Activated naive CD8-positive, alpha-beta T cell treated with anti-CD3 and anti-CD28 coated beads for 36 hours (primary cell): ENCODE measurements at places on chromosomes 3 and 15.

- DNase-seq: no peak
- no peak overlapping the region for H3K4me3 ChIP-seq
- peaks cover 36% of the 10 kb centered on the region for H3K4me1 ChIP-seq
Observed at GRCh38 chr3:143830063-143830462, 18.2 kb downstream of the SLC9A9 start.

DNA sequence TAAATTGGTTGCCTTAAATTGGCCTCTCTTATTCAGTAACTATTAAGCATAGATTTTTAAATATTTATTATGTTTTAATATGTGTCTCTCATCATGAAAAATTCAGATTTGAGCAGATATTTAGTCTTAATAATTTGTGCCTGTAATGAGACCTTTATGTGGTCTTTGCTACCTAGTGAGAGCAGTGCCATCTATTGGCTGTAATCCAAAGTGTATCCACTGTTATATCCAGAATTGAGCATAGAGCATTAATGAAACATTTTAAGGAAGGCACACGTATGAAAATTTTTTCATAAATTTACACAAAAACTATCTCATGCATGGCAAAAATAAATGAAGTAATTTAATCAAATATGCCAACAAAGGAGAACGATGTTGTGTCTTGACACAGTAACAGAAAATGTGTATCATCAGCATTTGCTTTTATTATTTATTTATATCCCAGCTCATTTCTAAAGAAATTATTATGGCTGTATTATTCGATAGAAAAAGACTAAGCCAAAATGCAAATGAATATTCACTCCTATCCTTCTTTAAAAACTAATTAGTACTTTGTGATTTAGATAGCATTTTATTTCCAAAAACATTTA is 203.5 kb downstream of the RSRC1 start:
- H3K4me1 ChIP-seq: no peaks in the 10 kb centered on the region
- H3K36me3 ChIP-seq: peaks cover 10% of the 10 kb centered on the region
- H3K4me3 ChIP-seq: no peak overlapping the region
- no peaks in the 10 kb centered on the region for H3K27me3 ChIP-seq
- DNase-seq: no peak

DNA sequence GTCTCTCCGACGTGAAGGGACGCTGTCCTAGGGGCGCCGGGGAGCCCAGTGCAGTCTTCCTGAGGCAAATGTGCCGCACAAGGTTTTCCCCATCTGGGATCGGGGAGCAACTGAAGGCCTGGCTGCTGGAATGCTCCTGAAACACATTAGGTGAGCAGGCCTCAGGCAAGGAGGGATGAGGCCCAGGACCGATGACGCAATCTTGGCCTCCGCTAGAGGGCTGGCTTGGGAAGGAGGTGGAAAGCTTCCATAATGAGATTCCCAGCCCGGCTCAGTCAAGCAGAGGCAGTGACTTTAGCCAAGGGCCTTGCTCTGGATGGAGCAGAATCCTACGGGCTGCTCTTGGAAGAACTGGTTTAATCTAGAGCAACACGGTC is 50.8 kb downstream of the CPN2 start:
- DNase-seq: no peak
- H3K27me3 ChIP-seq: peaks cover 27% of the 10 kb centered on the region
- peaks cover 7% of the 10 kb centered on the region for H3K4me1 ChIP-seq

GRCh38 chr3:58421004-58421403 is 12.6 kb downstream of the PDHB start:
- no peak overlapping the region for H3K4me3 ChIP-seq
- no peaks in the 10 kb centered on the region for H3K4me1 ChIP-seq
- peaks cover 6% of the 10 kb centered on the region for H3K36me3 ChIP-seq
- DNase-seq: no peak
- H3K27ac ChIP-seq: peak overlapping the region; percentile 50
- H3K27me3 ChIP-seq: no peaks in the 10 kb centered on the region

DNA sequence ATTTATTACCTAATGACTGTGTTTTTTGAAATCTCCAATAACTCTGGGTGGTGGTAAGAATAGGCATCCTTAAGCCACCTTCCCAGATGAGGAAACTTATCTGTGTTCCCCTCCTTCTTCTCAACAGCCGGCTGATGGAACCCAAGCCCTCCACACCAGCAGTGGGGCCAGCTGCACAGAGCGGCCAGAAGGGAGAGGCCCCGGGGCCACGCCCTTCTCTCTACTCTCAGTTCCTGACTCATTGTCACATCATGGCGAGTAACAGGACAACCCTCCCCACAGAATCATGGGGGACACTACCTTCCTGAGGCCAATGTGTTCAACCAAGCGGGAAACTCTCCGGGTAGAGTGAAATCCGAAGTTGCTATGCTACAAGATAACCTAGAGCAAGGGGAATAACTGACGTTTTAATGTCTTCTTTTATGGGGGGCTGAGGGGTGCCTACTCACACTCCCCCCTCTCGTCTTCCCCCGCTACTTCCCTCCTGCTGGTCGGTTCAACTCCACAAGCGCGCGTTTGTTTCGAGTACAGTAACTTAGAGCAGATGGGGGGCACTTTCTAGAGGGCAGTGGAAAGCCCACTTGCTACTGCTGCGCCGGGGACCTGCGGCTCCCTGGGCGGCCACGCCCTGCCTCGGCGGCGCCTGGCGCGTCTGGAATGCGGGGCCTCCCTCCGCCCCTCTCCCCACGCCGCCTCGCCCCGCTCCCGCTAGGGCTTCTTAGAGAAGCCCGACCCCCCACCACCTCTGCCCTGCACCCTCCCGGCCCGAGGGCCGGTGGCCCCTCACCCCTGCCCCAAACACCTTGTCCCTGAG is 621 bp downstream of the ANXA2 start:
- peak overlapping the region; percentile 83 for H3K4me3 ChIP-seq
- DNase-seq: peak; percentile 49

DNA sequence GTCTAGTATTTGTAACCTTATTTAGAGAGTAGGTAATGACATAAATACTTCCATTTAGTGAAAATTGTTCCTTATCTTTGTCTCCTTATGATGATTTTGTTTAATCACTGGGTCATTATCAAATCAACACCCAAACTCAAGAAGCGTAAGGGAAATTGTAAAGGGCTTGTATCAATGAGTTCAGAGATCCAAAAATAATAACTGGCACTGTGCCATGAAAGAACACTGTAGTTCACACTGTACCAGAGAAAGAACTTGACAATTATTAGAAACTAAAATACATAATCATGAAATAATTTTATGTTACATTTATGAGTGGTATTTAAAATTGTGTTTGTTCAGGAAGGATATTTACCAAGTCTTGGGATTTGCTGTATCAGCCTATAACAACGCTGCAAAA is 895.4 kb downstream of the FHIT start:
- H3K4me1 ChIP-seq: no peaks in the 10 kb centered on the region
- DNase-seq: no peak
- H3K27ac ChIP-seq: no peak overlapping the region
- peaks cover 5% of the 10 kb centered on the region for H3K36me3 ChIP-seq

DNA sequence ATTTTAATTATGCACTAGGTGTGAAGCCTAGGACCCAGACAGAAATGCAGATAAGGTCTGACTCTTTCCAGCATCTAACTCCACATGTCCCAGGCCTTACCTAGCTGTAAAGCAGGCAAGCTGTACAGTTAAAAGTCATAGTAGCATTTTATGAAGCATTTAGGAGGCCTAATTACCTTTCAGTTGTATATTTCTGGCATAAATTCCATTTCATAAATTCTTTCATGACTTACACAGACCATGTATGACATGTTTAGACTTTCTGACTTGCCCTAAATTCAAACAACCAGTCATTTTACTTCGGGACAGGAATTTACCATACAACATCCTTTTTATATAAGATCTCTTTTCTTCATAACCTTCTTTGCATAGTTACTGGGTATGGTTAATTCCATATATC is 35.3 kb upstream of the THUMPD3 start:
- H3K36me3 ChIP-seq: no peaks in the 10 kb centered on the region
- no peak for DNase-seq
- H3K4me3 ChIP-seq: no peak overlapping the region
- H3K4me1 ChIP-seq: no peaks in the 10 kb centered on the region

DNA sequence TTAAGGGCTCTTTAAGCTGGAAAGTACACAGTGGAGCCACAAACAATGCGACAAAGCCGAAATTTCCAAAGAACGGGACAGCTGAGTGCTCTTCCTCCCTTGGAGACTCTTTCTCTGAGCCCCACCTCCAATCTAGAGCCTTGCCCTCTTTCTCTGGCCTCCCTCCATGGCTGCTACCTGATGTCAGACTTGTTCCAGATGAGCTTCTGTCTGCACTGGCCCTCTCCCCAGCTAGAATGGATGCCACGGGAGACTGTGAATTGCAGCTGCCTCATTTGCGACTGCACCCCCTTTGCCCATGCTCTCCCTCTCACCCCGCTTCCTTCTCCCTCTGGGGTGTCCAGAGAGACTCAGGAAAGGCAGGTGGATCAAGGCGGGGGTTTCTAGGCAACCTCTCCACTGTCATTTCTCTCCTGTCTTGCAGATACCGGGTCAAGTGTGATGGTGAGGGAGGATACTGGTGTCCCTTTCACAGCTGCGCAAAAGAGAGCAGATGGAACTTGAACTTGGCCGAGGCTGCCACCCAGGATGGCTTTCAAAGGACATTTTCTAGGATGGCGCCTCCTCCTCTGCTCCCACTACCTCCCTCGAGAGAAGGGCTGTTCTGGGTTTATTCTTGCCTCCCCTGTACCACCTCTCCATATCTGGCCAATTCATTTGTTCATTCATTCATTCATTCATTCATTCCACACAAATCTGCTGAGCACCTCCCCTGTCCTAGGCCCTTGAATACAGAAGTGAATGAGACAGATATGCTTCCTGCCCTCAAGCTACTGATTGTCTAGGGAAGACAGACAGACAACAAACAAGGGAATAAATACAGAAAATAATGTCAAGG is 12.8 kb downstream of the ATP2B2 start:
- DNase-seq: no peak
- no peak overlapping the region for H3K27ac ChIP-seq
- H3K36me3 ChIP-seq: no peaks in the 10 kb centered on the region
- H3K4me3 ChIP-seq: no peak overlapping the region
- H3K4me1 ChIP-seq: no peaks in the 10 kb centered on the region

- H3K4me3 ChIP-seq: peak overlapping the region; percentile 13
- DNase-seq: peak; percentile 55
- H3K4me1 ChIP-seq: peaks cover 36% of the 10 kb centered on the region
- peaks cover 7% of the 10 kb centered on the region for H3K36me3 ChIP-seq
- peak overlapping the region; percentile 97 for H3K27ac ChIP-seq
Observed at GRCh38 chr3:195129644-195130492, 141.1 kb downstream of the XXYLT1 start.

DNA sequence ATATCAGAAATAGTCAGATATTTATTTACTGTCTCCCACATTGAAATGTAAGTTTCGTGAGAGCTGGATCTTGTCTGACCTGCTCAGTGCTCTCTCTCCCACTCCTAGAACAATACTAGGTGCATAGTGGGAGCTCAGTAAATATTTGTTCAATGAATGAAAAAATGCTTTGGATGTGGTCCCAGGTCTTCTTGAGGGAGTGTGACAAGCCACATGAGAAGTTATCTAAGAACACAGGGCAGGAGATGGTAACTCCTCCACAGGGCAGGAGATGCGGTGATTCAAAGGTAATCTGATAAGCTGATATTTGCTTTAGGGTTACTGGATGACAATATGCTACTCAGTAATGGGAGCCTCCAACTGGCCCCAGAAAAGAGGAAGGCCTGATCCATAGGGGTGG is 25.8 kb upstream of the PLA2G4E start:
- H3K27me3 ChIP-seq: no peaks in the 10 kb centered on the region
- DNase-seq: no peak
- H3K36me3 ChIP-seq: no peaks in the 10 kb centered on the region
- H3K27ac ChIP-seq: no peak overlapping the region
- H3K4me1 ChIP-seq: no peaks in the 10 kb centered on the region

DNA sequence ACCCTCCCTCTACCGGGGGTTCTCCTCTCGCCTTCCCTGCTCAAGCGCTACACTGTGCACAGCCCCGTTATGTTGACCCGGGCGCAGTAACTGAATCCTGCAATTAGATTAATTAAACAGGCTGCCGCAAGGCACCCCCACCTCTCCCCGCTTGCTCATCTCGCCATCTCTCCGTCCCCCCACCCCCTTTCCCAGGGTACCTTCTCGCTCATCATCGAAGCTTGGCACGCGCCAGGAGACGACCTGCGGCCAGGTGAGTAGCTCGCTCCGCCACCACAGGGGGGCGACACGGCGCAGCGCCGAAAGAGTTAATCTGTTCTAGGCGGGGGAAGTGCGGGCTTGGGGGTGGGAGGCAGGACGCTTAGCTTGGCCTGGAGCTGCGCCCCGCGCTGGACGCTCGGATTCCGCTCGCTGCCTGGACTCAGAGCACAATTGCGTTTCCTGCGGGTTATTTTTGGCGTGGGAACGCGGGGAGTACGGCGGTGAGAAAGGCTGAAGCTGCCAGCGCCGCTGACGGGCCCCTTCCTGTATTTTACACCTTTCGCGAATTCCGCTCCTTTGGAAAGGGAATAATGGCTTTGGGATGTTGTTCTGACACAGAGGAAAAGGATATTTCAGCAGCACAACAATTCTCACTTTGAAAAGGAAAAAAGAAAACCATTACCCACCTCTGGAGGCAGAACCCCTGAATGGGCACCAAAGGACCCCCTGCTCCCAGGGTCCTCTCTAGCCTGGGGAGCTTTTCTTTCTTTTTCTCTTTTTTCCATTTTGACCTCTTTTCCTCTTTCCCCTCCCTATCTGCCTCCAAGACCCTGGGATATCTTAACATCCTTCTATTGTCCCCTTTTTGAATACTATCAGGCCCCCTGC is 1.5 kb downstream of the DLL4 start:
- no peaks in the 10 kb centered on the region for H3K36me3 ChIP-seq
- DNase-seq: peak; percentile 68
- H3K27ac ChIP-seq: no peak overlapping the region
- H3K27me3 ChIP-seq: peaks cover 66% of the 10 kb centered on the region
- H3K4me1 ChIP-seq: peaks cover 29% of the 10 kb centered on the region

- no peak overlapping the region for H3K4me3 ChIP-seq
- no peak for DNase-seq
- peaks cover 61% of the 10 kb centered on the region for H3K4me1 ChIP-seq
- H3K27me3 ChIP-seq: no peaks in the 10 kb centered on the region
Observed at GRCh38 chr15:93028111-93028631, 60.8 kb downstream of the RGMA start.

DNA sequence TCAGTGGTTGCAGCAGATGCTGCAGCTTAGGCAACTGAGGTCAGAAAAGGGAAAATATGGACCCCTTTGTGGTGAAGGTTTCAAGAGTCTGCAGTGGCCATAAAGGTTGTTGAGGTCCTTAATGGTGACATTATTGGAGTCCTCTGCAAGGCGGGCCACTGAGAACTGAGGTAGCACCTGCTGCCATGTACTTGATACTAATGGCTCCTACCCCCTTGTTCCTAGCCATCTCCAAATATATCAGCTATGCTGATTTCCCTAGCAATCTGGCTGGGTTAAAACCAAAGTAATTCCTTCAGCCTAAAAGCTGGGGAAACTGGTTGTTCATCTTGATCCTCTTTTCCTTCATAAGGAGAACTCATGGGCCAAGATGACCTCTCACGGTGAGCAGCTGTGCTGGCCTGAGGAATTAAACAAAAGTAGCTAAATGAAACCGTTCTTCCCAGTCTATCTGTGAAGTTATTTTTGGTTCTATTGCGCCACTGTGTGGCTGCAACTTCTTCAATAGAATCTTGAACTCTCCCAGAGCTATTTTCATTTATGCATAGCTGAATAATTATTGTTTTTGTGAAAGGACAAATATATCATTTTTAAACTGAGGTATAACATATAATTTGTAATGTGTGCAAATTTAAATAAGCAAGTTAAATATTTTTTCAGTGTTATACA is 76.1 kb upstream of the PLSCR4 start:
- no peaks in the 10 kb centered on the region for H3K36me3 ChIP-seq
- no peak overlapping the region for H3K4me3 ChIP-seq
- no peaks in the 10 kb centered on the region for H3K4me1 ChIP-seq
- no peak for DNase-seq
- peaks cover 6% of the 10 kb centered on the region for H3K27me3 ChIP-seq
